ENCODE measurements at places on chromosomes 6 and 20.

DNA sequence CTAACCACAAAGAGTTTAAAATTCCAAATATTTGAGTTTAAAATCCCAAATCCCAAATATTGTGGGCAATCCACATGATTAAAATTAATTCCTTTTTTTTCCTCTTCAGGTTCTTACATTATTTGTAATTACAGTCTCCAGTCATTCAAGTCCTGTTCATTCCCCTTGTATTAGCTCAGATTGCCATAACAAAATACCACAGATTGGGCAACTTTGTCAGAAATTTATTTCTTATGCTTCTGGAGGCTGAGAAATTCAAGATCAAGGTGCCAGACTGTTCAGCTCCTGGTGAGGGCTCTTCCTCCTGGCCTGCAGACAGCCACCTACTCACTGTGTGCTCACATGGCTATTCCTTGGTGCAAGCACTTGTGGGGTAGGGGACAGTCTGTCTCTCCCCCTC lies 105.5 kb downstream of the ARMC2 start:
- no peak for DNase-seq

GRCh38 chr20:58984691-58985090 lies 3.6 kb downstream of the NELFCD start:
- DNase-seq, result no peak

DNA sequence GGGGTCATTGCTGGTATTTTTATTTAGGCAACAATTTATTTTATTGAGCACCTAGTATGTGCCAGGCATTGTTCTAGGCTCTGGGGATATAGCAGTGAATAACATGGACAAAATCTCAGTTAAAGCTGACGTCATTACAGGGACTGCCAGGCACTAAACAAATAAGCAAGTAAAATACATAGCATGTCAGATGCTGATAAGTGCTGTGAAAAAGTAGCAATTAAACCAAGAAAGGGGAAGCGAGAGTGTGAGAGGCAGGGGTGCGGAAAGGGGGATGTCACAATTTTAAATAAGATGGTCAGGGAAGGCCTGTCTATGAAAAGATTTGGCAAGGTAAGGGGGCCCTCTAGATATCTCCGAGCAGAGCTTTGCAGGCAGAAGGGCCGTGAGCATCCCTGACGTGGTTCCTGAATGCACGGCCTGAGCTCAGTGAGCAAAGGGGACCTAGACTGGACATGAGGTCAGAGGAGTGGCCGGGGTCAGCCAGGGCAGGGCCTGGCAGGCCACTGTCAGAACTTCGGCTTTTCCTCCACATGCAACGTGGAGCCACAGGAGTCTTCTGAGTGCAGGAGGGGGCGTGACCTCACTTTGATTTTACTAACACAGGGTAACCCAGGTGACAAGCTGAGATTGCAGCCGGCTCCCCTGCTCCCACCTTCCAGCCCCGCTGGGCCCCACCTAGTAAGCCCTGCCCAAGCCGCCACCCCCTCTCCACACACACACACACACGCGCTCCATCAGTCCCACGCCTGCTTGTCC lies 24.2 kb upstream of the SIRPA start:
- DNase-seq, result no peak

DNA sequence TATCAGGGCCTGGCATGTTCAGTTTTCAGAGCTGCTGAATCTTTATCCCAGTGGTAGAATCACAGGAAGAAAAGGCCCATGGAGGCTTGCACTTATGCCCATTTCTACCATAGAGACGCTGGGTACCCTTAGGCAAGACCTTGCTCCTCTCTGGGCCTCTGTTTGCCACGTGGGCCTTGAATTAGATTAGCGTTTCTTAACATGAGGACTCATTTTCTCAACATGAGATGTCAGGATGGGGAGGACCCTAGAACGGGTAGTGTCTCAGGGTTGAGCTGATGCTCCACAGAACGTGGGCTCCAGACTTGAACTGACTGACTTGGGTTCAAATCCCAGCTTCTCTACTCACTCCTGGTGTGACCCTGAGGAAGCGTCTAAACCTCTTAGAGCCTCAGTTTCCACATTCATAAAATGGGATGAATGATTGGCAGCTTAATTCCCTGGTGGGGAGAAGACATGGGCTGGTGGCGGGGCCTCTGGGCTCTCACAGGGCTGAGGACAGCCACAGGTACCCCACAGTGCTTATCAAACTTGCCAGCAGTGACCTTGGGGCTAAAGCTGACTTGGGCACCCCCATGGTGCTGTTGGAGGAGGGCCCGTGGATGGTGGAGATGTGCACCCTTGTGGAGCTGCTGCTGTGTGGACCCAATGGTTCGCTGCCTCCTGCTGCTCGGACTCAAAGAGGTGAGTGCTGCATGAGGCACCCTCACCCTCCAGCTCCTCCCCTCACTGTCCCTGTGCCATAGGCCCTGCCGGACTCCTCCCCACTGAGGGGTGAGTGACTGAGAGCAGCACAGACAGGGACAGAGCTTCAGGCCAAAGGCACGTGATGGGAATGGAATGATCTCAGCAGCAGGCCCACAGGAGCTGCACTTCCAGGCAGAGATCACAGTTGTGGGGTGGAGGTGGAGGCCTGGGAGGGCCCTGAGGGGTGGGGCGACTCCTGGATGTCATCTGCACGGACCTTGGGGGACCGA lies 28.2 kb downstream of the SUN5 start:
- no peak for DNase-seq

DNA sequence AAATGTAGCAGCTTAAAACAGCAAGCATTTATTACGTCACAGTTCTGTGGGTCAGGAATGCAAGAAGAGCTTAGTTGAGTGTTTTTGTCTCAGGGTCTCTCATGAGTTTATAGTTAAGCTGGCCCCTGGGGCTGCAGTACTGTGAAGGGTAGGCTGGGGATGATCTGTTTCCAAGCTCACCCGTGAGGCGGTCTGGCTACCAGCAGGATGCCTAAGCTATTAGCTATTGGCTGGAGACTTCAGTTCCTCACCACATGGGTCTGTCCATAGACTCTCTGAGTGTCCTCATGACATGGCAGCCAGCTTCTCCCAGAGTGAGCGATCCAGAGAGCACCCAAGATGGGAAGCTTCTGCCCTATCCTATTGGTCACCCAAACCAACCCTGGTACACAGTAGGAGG lies 12.8 kb upstream of the BICRAL start:
- DNase-seq, result no peak

GRCh38 chr6:148747145-148747470 lies 278 bp downstream of the UST start:
- DNase-seq, result no peak

GRCh38 chr6:87716928-87717614 lies 15.0 kb upstream of the AKIRIN2 start:
- no peak for DNase-seq

DNA sequence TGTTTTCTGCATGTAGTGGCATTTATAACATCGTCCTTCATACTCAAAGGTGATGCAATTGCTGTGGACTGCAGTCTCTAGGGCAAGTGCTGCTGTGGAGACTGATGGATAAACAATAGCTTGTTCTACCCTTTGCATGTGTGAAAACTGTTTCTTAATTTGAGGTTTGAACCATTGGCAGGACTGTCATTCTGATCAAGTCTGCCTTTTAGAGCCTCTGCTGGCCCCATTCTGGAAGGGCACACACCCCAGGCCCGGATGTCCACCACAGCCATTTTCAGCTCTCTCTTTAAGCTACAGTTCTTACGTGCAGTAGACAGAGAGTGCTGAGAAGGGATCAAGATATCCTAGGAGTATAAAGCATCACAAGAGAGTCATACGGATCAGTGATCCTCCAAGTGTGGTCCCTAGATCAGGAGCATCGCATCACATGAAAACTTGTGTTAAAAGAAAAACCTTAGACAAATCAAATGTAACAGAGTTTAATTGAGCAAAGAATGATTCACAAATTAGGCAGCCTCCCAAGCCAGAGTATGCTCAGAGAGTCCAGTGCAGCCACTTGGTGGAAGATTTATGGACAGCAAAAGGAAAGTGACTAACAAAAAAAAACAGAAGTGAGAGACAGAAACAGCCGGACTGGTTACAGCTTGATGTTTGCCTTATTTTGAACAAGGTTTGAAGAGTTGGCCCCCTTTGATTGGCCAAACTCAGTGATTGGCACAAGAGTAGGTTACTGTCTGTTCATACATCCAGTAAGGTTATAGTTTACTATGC lies 52.0 kb downstream of the FRK start:
- DNase-seq, result no peak

- peak; percentile 43 for DNase-seq
These were observed 53.9 kb downstream of the OTOR start for GRCh38 chr20:16801919-16802651.

DNA sequence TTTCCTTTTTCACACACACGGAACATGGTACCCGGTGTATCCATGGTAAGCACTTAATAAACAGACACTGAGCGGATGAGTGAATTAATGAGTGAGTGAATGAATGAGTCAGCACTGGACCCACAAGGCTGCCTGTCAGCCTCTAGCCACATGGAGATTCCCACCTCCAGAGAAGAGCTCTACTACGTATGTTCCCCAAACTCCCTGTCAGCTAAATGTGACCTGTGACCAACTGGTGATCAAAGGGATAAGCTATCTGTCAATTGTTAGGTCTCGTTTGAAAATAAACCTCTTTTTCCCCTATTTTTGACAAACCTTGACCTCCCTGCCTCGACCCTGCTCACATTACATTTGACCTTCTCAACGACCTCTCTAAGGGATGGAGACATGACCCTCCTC lies 24.5 kb upstream of the TAF8 start:
- no peak for DNase-seq

DNA sequence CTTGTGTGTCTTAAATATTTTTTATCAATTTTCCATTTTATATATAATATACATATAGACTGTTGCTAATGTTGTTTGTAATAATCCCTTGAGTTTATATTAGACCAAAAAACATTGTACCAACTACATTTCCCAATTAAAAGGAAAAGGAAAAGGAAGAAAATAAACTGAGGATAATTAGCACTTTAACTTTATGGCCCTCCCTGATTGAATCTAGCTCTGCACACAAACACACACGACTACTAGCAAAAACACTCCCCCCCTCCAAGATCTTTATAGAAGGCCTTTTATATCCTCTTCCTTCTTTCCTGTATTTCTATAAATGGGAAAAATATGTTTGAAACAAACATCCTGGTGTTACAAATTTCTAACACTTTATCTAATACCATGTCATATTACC lies 276.8 kb downstream of the NKAIN2 start:
- DNase-seq, result no peak

GRCh38 chr6:129590408-129591022 lies 119.5 kb downstream of the ARHGAP18 start:
- DNase-seq, result no peak

DNA sequence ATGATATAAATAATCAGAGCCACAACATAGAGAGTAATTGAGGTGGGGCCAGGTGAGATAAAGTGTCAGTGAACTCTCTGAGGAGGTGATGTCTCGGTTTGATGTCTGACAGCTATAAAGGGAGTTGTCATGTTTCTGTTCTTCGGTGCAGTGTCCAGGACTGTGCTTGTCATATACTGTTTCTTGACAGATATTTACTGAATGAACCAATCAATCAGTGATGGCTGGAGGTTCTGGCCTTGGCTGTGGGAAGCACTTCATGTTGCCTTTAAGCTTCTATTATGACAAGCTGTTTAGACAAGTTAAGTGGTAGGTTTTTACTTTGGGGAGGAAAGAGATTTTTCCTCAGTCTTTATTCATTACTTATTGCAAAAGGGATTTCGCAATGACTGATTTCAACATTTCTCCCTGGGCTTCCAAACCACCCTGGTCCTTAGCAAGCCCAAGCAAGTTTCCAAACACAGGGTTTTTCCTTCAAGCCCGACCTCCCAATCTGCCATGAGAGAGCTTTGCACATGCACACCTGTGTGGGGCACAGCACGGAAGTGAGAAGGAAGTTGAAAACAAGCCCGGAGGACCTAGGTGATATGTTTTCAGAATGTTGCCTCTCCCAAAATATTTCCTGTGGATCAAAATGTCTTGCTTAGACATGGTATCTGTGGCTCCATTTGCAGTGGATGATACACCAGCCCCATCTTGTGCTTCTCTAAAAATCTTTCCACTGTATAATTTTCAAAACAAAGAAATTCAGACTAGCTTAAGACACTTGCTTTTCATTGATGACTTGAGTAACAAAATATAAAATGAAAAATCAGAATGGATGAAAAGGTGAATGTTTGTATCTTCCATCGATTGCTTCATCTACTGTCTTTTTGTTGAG lies 567.3 kb upstream of the BTBD3 start:
- no peak for DNase-seq

- DNase-seq, result no peak
These were observed 113.3 kb upstream of the SAMD5 start for GRCh38 chr6:147395158-147395557.

DNA sequence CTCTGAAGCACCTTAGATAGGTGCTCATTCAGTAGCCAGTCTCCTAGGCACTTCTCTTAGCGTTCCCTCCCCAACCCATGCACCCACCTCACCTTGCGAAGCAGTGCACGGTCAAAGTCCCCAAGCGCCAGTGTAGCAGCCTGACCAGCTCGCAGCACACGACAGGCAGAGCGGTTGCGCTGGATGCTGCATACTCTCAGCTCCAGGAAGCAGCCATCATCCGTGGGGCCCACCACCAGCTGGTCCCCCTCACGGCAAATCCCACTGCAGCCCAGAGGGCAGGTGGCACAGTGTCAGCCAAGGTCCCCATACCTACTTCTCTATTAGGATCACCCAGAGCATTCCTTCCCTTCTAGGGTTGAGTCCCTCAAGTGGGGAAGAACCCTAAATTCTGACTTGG lies 6.5 kb downstream of the GTPBP2 start:
- DNase-seq, result no peak

- DNase-seq, result no peak
These were observed 19.8 kb downstream of the MAVS start for GRCh38 chr20:3866464-3866863.

DNA sequence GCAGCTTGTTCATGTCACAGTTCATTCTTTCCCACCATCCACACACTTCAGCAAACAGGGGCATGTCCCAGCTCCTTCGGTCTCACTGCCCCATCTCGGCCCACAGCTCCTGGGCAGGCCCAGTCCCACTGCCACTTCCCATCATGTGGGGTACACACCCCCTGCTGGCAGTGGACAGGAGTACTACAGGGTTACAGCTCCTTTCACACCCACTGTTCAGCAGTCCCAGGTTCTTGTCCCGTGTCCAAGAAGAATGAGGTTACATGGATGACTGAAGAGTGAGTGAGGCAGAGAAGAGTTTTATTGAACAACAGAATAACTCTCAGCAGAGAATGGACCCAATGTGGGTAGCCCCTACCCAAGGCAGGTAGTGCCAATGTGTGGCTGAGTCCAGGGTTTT lies 77.8 kb upstream of the SMLR1 start:
- DNase-seq, result no peak

- DNase-seq, result no peak
These were observed 27.4 kb upstream of the APCDD1L start for GRCh38 chr20:58542411-58543095.

Data from stimulated activated CD4-positive, alpha-beta T cell treated with anti-CD3 and anti-CD28 coated beads, Interleukin-4, amount 100 ng/mL, for 48 hours (primary cell).